Effector memory CD8-positive, alpha-beta T cell (primary cell): ENCODE measurements at places on chromosomes 3 and 15.
A peak's percentile ranks its signal among the peaks of the same experiment; 100 is the strongest.

GRCh38 chr3:183378951-183379350 is 49.5 kb downstream of the MCF2L2 start:
- no peak for DNase-seq

GRCh38 chr3:194620196-194620595 is 13.0 kb downstream of the TMEM44 start:
- DNase-seq: no peak

DNA sequence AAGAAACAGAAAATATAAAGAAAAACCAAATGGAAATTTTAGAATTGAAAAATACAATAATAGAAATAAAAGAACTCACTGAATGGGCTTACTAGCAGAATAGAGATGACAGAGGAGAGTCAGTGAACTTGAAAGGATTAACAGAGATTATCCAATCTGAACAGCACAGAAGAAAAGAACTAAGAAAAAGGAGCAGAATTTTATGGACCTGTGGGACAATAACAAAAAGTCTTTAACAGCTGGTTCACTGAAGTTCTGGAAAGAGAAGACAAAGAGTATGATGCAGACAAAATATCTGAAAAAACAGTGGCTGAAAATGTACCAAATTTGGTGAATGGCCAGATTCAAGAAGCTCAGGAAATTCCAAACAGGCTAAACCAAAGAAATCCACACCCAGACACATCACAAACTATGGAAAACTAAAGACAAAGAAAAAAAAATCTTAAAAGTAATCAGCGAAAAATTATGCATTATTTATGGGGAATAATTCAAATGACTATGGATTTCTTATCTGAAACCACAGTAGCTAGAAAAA is 9.7 kb upstream of the GNB5 start:
- no peak for DNase-seq

DNA sequence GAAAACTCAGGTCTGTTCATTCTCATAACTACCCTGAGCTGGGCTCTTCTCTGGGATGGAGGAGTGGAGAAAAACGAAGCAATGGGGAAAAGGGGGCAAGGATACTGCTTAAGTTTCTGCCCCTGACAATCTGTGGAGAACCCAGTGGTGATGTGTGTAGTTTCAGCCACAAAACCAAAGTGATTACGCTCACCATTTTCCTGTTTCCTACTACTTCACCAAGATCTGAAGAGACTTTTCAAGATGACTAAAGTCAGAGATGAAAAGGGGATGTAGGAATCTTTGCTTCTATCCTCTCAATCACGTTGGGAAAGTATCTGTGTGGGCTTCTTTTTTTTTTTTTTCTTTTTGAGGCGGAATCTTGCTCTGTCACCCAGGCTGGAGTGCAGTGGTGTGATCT is 8.3 kb upstream of the UBE2E1 start:
- DNase-seq: no peak

GRCh38 chr3:46719735-46720271 is 2.1 kb upstream of the PRSS50 start:
- DNase-seq: no peak

- DNase-seq: no peak
These were observed 58.0 kb downstream of the CHAC1 start for GRCh38 chr15:41011055-41011815.

- peak; percentile 88 for DNase-seq
These were observed at the start of gene XXYLT1 for GRCh38 chr3:195270817-195271409. TSS of gene XXYLT1 (minus strand) at chr3:195271159. CDS start at chr3:195271058, 101 bp downstream.

GRCh38 chr3:16326724-16327349 is 61.8 kb downstream of the OXNAD1 start:
- no peak for DNase-seq

GRCh38 chr3:168141405-168141998 is 45.8 kb upstream of the GOLIM4 start:
- no peak for DNase-seq

DNA sequence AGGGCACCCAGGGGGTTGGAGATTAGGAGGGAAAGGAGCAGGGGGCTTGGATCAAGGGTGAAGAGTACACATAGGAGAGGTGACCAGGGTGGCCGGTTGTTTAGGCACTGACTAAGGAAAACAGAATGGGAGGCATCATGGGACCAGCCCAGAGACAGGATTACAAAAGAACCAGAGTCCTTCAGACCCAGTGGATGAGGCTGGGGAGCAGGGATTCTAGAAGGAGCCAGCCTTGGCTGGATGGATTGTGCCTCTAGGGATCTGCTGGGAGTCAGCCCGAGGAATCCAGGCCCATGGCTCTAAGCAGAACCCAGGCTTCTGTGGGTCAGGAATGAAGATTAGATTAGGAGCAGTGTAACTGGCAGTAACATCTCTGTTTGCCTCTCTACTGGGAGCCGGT is 98.6 kb downstream of the ARNT2 start:
- no peak for DNase-seq

DNA sequence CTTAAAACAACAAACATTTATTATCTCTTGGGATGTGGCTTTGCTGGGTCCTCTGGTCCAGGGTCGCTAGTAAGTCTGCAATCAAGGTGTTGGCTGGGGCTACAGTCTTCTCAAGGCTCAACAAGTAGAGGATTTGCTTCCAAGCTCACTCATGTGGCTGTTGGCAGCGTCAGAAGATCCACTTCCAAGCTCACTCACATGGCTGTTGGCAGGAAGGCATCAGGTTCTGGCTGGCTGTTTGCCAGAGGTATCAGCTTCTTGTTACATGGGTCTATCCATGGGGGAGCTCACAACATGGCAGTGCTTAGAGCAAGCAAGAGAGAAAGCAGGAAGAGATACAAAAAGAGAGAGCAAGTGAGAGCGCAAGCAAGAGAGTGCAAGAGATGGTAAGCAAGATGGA is 15.0 kb upstream of the BNC1 start:
- no peak for DNase-seq

DNA sequence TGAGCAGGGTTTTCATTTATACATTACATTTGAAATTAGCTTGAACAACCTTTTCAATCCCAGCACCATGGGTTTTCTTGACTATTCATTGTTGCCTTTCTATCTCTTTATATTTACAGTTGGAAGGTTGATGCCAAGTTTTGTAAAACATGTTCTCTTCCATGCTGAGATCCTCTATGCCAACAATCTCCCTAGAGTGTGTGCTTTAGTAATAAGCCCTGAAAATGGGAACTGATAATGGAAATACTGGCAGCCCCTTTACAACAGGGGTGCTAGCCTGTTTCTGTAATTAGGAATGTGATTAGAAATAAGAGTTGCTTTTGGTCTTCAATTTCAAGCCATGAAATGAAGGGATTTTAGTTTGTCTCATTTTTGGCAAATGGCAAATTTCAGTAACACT is 239.9 kb upstream of the NAALADL2 start:
- no peak for DNase-seq

GRCh38 chr3:21421096-21421495 is 329.9 kb downstream of the ZNF385D start:
- DNase-seq: no peak

- no peak for DNase-seq
These were observed 769 bp downstream of the C2CD4A start for GRCh38 chr15:62067448-62068044.

DNA sequence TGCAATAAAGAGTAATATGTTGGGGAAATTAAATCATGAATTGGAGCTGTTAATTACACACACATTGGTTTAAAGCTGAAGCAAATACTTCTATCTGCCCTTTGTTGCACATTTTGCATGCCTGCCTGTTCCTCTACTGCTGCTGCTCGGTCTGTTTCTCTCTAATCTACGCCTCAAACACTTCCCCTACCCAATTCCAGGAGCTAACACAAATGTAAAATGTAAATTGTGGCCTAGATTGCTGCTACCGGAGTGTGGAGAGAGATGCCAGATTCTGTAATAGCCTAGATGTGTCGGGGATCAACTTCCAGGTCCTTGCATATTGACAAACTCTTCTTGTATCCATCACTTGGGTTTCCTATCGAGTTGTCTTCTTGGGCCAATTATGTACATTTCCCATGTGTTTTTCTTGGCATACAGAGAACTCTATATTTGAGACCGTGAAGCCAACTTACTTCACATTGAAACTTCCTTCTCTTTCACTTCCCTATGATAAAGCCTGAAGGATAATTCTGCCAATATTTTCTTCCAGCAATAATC is 450.4 kb upstream of the NR2F2 start:
- DNase-seq: no peak

- no peak for DNase-seq
These were observed 58.9 kb downstream of the EIF3J start for GRCh38 chr15:44595656-44596510.

DNA sequence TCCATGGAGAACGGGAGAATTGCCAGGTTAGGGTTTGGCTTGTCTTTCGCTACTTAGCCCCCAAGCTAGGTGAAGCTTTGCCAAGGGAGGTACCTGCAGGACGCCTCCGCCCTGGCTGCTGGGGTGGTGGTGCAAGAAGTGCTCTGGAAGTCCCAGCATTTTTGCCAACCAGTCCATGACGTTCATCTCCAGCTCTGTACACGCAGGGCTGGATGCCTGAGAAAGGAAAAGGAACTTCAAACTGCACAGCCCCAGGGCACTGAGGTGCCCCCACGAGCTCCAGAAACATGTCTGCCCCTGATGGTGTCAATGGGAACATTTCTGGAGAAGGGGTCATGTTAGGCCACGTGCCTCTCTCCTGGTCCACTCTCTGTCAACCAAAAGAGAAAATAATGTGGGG is 8.2 kb downstream of the HDC start:
- DNase-seq: no peak

GRCh38 chr3:161851941-161852566 is 355.4 kb downstream of the OTOL1 start:
- DNase-seq: no peak
